ENCODE measurements at places on chromosomes 4 and X.

DNA sequence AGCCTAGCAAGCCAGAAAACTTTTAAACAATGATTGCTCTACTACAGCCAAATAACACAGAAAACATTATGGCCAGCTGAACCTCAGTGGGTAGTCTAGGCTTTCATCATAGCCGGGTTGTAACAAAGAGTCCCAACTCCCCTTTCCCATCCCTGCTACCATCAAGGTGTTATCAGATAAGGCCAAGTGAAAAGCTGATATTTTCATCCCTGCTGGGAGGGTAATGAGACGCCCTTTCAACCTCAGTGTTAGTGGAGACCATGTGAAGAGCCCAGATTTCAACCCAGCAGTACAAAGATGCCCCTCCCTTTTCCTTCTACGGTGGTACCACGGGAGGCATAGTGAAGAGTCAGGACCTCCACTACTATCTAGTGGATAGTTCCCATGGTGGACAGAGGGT is 433.7 kb downstream of the GPM6A start:
- DNase-seq, result no peak

- DNase-seq, result no peak
Measured at GRCh38 chr4:151785484-151786157, 24.8 kb upstream of the GATB start.

DNA sequence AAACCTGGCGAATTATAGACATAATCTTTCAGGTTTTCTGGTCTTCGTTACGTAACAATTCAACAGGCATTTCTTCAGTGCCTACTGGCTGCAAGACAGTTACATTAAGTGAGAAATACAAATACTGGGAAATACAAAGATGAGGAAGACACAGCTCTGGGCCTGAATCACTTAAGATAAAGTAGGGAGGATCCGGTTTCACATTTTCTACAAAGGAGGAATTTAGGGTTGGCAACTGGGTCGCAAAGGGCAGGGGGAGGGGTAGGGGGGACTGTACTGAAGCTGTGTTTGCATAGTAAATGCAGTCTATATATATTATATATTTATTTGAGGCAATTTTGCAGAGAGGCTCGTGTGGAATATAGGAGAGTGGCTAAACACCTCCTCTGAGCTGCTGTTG is 107.4 kb downstream of the MAML3 start:
- DNase-seq, result no peak

DNA sequence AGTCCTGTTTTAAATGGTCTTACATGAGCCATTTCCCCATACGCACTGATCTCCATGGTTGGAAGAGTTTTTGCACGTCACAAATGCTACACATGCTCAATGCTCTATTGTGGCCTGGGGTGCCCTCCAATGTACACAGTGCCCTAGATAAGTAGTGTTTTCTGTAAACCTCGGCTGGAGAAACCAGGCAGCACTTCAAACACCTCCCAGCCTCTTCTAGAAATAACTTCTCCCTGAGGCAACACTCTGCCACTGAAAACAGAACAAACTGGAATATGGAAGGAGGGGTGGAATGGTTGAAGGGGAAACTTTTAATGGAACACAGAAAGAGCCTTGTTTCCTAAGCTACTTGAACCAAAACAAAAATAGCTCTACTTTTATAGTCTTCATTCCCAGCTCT is 123.9 kb upstream of the CBR4 start:
- DNase-seq, result peak; percentile 6
